Myocyte (in vitro differentiated cells): ENCODE measurements at places on chromosomes 4 and X. TPM values are rescaled to one million over a fixed set of nuclear protein-coding genes. Genes with fewer than 3 reads are reported as not detected.

Gene SSX2
- not detected in 2 replicates for total RNA-seq

Gene BTK
- total RNA-seq: not detected in 2 replicates

Gene MAGEB17
- total RNA-seq: not detected in 2 replicates

Gene HTR2C
- total RNA-seq: not detected in 2 replicates

Gene UGT8
- total RNA-seq: not detected in 2 replicates

Gene BBS12
- 7.1 and 7.8 TPM in 2 replicates for total RNA-seq

Gene HAUS3
- 12.5 and 13.1 TPM in 2 replicates for total RNA-seq

Gene ASB12
- total RNA-seq: 0.83 TPM in 1 of 2 replicates, not detected in the other

Gene ERAS
- not detected in 2 replicates for total RNA-seq

Gene PDGFRA
- total RNA-seq: 2.1 and 4.3 TPM in 2 replicates

Gene DRD5
- total RNA-seq: not detected in 2 replicates

Gene ARL9
- total RNA-seq: not detected in 2 replicates

Gene MAP7D2
- total RNA-seq: 0.05 TPM in 1 of 2 replicates, not detected in the other

Gene RADX
- total RNA-seq: 0.75 and 0.83 TPM in 2 replicates

Gene MAMLD1
- total RNA-seq: 2.4 and 3.0 TPM in 2 replicates

Gene KIF4A
- total RNA-seq: 0.27 and 0.36 TPM in 2 replicates

Gene ZCCHC18
- 0.26 and 0.40 TPM in 2 replicates for total RNA-seq

Gene ALB
- not detected in 2 replicates for total RNA-seq

Gene CXXC4
- total RNA-seq: 0.05 and 0.11 TPM in 2 replicates

Gene ERVMER34-1
- total RNA-seq: 0.10 and 0.13 TPM in 2 replicates

Gene AR
- 22.8 and 24.1 TPM in 2 replicates for total RNA-seq

Gene ART3
- total RNA-seq: not detected in 2 replicates

Gene EXOC1L
- total RNA-seq: not detected in 2 replicates

Gene PDCL2
- total RNA-seq: not detected in 2 replicates

Gene GALNTL6
- 0.36 and 1.2 TPM in 2 replicates for total RNA-seq

Gene CABS1
- not detected in 2 replicates for total RNA-seq

Gene TIMM17B
- total RNA-seq: 52.4 and 64.3 TPM in 2 replicates

Gene SPATA4
- 1.3 TPM in 1 of 2 replicates, not detected in the other for total RNA-seq

Gene SMARCA1
- total RNA-seq: 55.8 and 58.7 TPM in 2 replicates

Gene LGI2
- total RNA-seq: not detected in 2 replicates

Gene CXorf58
- 0.16 TPM in 1 of 2 replicates, not detected in the other for total RNA-seq

Gene GCNA
- 1.5 and 3.1 TPM in 2 replicates for total RNA-seq

Gene CCDC120
- not detected in 2 replicates for total RNA-seq

Gene RPA4
- not detected in 2 replicates for total RNA-seq

Gene HPRT1
- total RNA-seq: 5.4 and 6.6 TPM in 2 replicates

Gene XIAP
- 48.0 and 54.3 TPM in 2 replicates for total RNA-seq

Gene RTL9
- 0.52 and 1.2 TPM in 2 replicates for total RNA-seq

Gene GAGE2A
- not detected in 2 replicates for total RNA-seq

Gene PDLIM3
- total RNA-seq: 2,950 and 5,295 TPM in 2 replicates

Gene MID2
- total RNA-seq: 5.4 and 8.5 TPM in 2 replicates

Gene STOX2
- total RNA-seq: 0.31 and 0.53 TPM in 2 replicates

Gene SMR3B
- not detected in 2 replicates for total RNA-seq

Gene NSUN7
- total RNA-seq: not detected in 2 replicates

Gene MORC4
- 30.6 and 31.8 TPM in 2 replicates for total RNA-seq

Gene CTAG2
- total RNA-seq: not detected in 2 replicates

Gene LRIT3
- 0.03 TPM in 1 of 2 replicates, not detected in the other for total RNA-seq

Gene TMEM187
- 10.9 and 11.9 TPM in 2 replicates for total RNA-seq

Gene EREG
- total RNA-seq: 0.05 TPM in 1 of 2 replicates, not detected in the other
